ENCODE measurements at places on chromosomes 2 and 18. TPM values are rescaled to one million over a fixed set of nuclear protein-coding genes. Genes with fewer than 3 reads are reported as not detected.

The ZAP70 gene
- 419 TPM for total RNA-seq

The HAUS1 gene
- total RNA-seq: 23.3 TPM

The CXCR4 gene
- 306 TPM for total RNA-seq

The FAM161A gene
- total RNA-seq: 4.9 TPM

The TGFA gene
- 4.2 TPM for total RNA-seq

The KIAA2012 gene
- not detected for total RNA-seq

The LIMS3 gene
- 3.6 TPM for total RNA-seq

The TCF7L1 gene
- total RNA-seq: not detected

The OTOS gene
- not detected for total RNA-seq

The SP140 gene
- 79.3 TPM for total RNA-seq

DNA sequence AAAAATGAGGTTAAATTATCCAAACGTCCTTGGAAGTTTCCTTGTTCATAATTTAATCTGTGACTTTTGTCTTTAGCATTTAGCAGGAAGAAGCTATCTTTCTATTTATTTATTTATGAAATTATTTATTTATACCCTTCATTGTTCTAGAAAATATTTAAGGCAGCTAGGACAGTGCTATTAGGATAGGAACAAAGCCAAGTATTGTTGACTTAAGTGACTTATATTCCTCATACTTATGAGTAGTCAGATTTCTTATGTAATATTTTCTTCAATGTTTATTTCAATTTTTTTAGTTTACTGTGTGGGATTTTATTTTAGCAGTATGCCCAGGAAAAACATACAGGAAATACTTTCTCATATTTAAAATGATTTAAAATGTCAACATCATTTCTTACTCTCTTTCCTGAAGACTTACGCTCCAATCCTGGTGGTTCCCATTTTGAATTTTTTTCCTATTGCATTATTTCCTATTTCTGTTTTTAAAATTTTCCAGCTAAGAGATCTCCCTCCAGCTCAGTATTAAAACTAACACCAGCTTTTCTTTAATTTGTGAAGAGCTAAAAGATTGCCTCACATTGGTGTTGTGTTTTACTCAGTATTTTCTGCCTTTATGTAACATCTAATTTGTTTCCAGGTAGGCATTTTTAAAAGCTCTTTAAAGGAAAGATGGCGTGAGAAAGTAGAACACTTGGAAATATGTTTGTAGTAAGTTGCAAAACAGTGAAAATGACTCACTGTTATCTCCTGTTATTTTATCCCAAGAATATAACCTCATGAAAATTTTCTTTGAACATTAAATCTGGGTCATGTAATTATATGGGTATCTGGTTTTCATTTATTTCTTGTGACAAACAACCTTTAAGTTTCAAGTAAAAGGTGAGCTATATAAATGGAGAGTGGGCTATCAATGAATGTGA lies 32.2 kb downstream of the MAPRE2 start:
- no peaks in the 10 kb centered on the region for H3K4me1 ChIP-seq
- H3K27me3 ChIP-seq: no peaks in the 10 kb centered on the region
- H3K27ac ChIP-seq: no peak overlapping the region
- no peak for DNase-seq
- peaks cover 21% of the 10 kb centered on the region for H3K36me3 ChIP-seq
- no peak overlapping the region for H3K4me3 ChIP-seq

- H3K4me1 ChIP-seq: no peaks in the 10 kb centered on the region
- no peak overlapping the region for H3K27ac ChIP-seq
- no peaks in the 10 kb centered on the region for H3K36me3 ChIP-seq
- no peak for DNase-seq
- no peak overlapping the region for H3K4me3 ChIP-seq
Observed at GRCh38 chr2:217329023-217329431, 469.2 kb upstream of the TNP1 start.

GRCh38 chr2:198518935-198519334 lies 714.5 kb downstream of the PLCL1 start:
- no peak overlapping the region for H3K27ac ChIP-seq
- no peak for DNase-seq
- no peak overlapping the region for H3K4me3 ChIP-seq
- H3K36me3 ChIP-seq: no peaks in the 10 kb centered on the region
- H3K27me3 ChIP-seq: no peaks in the 10 kb centered on the region

- H3K4me1 ChIP-seq: no peaks in the 10 kb centered on the region
- no peaks in the 10 kb centered on the region for H3K27me3 ChIP-seq
- no peak for DNase-seq
- no peak overlapping the region for H3K4me3 ChIP-seq
- H3K27ac ChIP-seq: no peak overlapping the region
- no peaks in the 10 kb centered on the region for H3K36me3 ChIP-seq
Observed at GRCh38 chr18:77857678-77858655, 608.3 kb downstream of the GALR1 start.

- H3K4me3 ChIP-seq: no peak overlapping the region
- no peaks in the 10 kb centered on the region for H3K4me1 ChIP-seq
- H3K27me3 ChIP-seq: no peaks in the 10 kb centered on the region
- DNase-seq: no peak
- no peaks in the 10 kb centered on the region for H3K36me3 ChIP-seq
Observed at GRCh38 chr2:141384676-141385075, 746.1 kb downstream of the LRP1B start.

DNA sequence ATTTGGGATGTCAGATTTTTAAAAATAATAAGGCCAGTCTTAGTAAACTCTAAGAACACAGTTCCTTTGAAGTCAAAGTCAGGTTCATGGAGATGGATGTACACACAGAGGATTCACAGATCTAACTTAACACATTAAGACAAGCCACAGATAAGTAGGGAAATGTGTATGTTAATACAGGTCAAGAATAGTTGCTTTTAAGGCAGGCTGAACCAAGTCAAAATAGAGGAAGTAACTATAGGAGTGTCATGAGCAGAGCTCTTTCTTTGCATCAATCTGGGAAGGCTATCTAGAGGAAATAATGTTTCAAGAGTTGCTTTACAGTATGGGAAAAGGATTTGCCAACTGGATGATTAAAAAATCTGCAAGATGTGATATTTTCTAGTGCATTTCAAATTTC lies 128.0 kb upstream of the FBXO11 start:
- H3K27me3 ChIP-seq: no peaks in the 10 kb centered on the region
- DNase-seq: no peak
- H3K4me1 ChIP-seq: no peaks in the 10 kb centered on the region
- no peak overlapping the region for H3K27ac ChIP-seq
- H3K4me3 ChIP-seq: no peak overlapping the region
- no peaks in the 10 kb centered on the region for H3K36me3 ChIP-seq

DNA sequence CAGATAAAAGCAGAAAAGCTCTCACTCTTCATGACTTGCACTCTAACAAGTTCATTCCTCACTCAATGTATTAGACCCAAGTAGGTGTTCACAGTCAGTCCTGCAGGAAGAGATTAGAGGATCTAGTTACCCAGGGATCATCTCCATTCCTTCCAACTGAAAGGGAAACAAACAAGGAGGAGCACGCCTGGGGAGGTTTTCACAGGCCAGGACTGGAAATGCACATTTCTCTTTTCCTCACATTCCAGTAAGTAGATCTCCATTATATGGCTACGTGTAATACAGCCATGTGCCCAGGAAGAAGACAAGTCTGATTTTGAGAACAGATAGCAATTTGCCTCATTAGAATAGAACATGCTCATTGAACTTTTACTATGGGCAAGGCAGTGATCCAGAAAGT lies 1132.2 kb upstream of the FAM98A start:
- H3K27ac ChIP-seq: no peak overlapping the region
- no peak for DNase-seq
- no peak overlapping the region for H3K4me3 ChIP-seq
- no peaks in the 10 kb centered on the region for H3K36me3 ChIP-seq
- H3K27me3 ChIP-seq: no peaks in the 10 kb centered on the region

GRCh38 chr2:88746929-88747490 lies 55.5 kb downstream of the RPIA start:
- DNase-seq: no peak
- H3K4me3 ChIP-seq: no peak overlapping the region
- no peak overlapping the region for H3K27ac ChIP-seq
- peaks cover 3% of the 10 kb centered on the region for H3K4me1 ChIP-seq
- no peaks in the 10 kb centered on the region for H3K27me3 ChIP-seq

DNA sequence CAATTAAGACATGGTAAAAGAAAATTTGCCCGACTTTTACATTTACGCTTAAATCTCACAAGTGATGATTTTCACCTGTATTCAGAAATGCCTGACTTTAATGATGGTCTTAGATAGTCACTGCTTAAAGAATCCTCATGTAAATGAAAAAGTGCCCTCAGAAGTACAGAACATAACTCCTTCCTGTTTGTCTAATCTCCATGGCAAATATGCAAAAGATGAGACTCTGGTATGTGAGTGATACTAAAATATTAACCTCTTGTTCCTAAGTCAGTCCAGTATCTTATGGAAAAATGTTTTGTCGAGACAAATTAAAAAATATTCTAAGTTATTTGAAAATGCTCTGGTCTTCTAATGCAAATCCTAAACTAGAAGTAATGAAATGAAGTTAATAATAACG lies 29.2 kb downstream of the KCTD1 start:
- no peak for DNase-seq
- H3K4me1 ChIP-seq: no peaks in the 10 kb centered on the region
- no peaks in the 10 kb centered on the region for H3K27me3 ChIP-seq
- H3K36me3 ChIP-seq: no peaks in the 10 kb centered on the region
- H3K4me3 ChIP-seq: no peak overlapping the region

DNA sequence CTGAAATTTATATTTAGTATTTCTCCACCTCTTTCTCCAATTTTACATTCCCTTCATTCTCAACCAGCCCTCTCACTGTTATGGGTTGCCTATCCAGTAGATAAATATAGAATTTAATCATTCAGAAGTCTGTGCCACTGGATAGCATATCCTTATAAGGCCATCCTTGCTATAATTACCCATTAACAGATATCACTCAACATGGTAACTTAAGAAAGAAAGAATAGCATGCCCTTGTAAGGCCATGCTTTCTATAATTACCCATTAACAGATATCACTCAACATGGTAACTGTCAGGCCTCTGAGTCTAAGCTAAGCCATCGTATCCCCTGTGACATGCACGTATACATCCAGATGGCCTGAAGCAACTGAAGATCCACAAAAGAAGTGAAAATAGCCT lies 1137.4 kb upstream of the FAM98A start:
- H3K27ac ChIP-seq: no peak overlapping the region
- H3K4me3 ChIP-seq: no peak overlapping the region
- no peaks in the 10 kb centered on the region for H3K4me1 ChIP-seq
- no peak for DNase-seq
- no peaks in the 10 kb centered on the region for H3K27me3 ChIP-seq
- no peaks in the 10 kb centered on the region for H3K36me3 ChIP-seq

DNA sequence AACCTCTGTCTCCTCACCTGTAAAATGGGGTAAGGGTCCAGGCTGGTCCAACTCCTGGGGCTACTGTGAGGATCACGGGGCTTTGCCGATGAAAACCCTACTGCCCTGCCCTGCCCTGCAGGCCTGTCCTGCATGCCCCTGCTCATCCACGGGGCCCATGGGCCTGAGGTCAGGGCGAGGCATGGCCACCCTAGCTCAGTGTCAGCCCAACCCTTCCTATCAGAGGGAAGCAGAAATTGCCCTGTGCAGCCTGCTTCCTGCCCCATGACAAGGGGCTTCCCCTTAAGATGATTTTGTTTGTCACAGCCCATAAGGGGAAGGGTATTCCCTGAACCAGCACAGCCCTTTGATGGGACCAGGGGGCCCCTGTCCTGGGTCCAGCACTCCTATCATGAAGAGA lies 353.6 kb upstream of the ID2 start:
- no peaks in the 10 kb centered on the region for H3K27me3 ChIP-seq
- no peaks in the 10 kb centered on the region for H3K36me3 ChIP-seq
- no peak overlapping the region for H3K27ac ChIP-seq
- no peak for DNase-seq

GRCh38 chr2:146227152-146228019 lies 1617.4 kb upstream of the ACVR2A start:
- no peaks in the 10 kb centered on the region for H3K4me1 ChIP-seq
- DNase-seq: no peak
- no peak overlapping the region for H3K27ac ChIP-seq

DNA sequence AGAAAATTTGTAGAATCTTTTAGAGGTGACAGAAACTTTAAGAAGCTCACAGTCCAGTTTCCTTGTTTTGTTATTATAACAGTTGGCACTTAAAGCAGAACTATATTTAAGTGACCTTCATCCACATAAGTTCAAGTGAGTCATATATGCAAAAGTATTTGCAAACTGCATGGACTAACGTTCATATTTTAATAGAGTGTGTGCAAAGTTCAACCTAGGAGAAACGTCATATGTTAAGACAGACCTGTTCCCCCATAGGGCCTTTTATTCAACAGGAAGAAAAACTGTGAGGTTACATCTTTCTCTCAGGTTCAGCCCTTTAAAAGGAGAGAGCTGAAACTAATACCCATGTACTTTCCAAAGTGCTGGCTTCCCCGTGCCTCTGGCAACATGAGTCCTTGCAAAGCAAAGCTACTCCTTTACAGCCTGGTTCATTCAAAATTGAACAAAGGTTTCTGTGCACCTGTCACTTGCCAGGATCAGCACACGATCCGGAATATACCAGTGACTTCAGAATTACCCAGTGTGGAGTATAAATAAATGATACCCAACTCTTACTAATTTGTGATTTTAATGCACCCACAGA lies 280.0 kb upstream of the RAB12 start:
- H3K4me3 ChIP-seq: no peak overlapping the region
- DNase-seq: no peak
- no peak overlapping the region for H3K27ac ChIP-seq
- no peaks in the 10 kb centered on the region for H3K4me1 ChIP-seq
- no peaks in the 10 kb centered on the region for H3K36me3 ChIP-seq

GRCh38 chr2:165746501-165746900 lies 47.5 kb downstream of the GALNT3 start:
- H3K4me1 ChIP-seq: no peaks in the 10 kb centered on the region
- no peak overlapping the region for H3K27ac ChIP-seq
- no peak overlapping the region for H3K4me3 ChIP-seq

DNA sequence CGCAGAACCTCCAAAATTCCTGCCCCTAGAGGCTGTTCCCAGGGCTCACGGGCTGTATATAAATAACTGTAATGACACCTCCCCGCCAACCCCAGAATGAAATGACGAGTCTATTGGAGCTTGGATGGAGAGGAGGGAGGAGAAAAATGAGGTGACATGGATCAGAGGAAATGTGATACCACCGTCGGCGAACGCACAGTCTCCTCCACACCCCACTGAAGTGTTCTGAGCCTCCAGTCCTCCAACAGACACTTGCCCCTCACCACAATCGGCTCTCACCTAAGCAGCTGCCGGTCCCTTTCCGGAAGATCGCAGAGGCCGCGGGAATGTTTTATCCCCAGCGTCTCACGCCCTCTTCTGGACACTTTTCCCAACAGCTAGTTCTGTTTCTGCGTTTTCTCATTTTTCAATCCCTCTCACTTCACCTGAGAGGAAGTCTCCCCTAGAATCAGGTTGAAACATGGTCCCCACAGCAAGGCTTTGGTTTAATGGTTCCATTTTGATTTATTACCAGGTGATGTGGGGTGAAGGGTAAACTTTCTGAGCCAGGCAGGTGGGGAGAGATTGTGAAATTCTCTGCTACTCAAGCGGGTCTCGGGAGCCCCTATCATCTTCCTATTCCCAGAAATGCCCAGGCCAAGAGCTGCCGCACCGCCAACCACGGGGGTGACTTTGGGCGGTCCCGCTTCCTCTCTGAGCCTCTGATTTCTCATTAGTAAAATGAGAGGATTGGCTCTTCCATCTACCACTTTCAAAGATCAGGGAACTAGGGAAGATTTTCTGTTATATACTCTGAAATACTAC lies 9.1 kb upstream of the MYO5B start:
- H3K36me3 ChIP-seq: no peaks in the 10 kb centered on the region
- peaks cover 9% of the 10 kb centered on the region for H3K27me3 ChIP-seq
- H3K27ac ChIP-seq: no peak overlapping the region
- no peaks in the 10 kb centered on the region for H3K4me1 ChIP-seq
- H3K4me3 ChIP-seq: no peak overlapping the region
- no peak for DNase-seq

GRCh38 chr2:240916571-240917008 lies 10.5 kb downstream of the CROCC2 start:
- H3K36me3 ChIP-seq: no peaks in the 10 kb centered on the region
- no peak overlapping the region for H3K27ac ChIP-seq
- H3K4me1 ChIP-seq: no peaks in the 10 kb centered on the region
- no peak overlapping the region for H3K4me3 ChIP-seq
